Left forelimb (tissue), 1 donor: ENCODE measurements at places on chromosomes 4 and X.

DNA sequence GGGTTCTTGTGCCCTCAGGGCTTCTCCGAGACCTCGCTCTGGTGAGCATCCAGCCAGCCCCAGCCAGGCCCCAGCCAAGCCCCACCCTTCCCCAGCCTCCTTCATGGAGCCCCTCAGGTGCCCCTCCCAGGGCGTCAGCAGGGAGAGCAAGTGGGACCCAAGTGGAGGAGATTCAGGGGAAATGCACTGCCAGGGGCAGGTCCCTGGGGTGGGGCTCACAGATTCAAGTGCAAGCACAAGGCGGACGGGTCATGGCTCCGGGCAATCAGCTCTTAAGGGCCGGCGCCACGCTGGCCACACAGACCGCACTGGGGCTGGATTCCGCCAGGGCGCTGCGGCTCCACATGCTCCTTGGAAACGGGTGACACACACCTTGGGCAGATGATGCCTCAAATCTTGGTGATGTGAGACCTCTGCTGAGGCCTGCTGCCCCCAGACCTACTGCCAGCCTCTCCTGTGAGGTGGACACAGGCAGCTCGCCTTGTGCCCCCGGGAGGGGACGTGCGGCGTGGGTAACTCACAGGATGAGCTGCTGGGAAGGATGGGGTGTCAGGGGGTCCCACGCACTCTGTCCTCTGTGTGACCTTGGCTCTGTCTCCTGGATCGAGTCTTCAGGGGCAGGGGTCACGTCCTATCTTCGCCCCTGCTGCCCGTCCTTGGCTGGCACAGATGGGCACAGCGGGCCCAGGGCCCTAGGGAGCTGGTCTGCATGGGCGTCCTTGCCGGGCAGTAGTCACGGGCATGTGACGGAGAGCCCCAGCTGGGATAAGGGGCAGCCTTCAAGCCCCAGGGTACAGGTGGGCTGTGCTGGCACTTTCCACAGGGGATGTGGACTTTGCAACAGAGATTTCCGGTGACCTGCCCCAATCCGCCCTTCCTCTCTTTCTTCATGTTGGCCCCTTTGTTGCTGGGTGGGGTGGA, 17.1 kb downstream of the NAT8L start:
- peak; percentile 50 for DNase-seq

GRCh38 chr4:1028574-1029220, 17.3 kb downstream of the FGFRL1 start:
- DNase-seq: no peak

DNA sequence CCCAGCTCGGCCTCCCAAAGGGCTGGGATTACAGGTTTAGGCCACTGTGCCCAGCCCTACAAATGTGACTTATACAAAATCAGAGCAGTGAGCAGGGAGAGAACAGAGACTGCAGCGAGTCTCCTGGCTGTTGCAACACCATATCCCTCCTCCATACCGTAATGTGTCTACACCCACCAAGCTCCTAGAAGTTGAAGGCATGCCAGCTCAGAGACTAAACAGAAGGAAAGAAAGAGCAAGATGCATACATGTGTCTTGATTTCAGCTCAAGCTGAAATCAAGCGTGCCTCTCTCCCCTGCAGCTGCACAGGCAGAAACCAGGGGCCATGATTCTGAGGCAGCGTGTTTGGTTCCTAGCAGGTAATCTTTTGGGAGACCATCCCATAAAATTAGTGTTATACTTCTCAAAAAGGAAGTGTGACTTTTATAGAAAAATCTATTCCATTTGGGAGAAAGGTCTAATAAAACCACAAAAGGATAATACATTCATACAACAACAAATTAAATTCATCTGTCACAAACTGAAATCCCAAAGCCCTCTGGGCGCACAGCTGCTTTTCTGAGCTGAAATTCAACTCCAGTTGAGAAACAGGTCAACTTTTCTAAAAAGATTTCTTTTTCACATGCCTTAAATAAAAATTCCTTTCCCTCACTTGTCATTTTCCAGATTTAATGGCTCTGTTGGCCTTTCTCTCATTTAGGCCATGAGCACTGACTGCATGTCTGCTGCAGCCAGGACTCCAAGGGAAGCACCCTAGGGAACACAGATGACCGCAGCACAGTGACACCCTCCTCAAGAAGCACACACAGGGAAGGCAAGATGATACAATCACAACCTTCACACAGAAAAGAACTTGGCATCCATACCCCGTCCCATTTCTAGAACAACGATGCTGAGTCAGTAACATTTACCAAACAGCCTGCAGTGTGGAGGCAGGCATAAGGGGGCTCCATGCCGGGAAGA, 34.4 kb downstream of the AFAP1 start:
- DNase-seq: peak; percentile 73

- no peak for DNase-seq
Measured at GRCh38 chr4:42543762-42544161, 113.1 kb downstream of the ATP8A1 start.

DNA sequence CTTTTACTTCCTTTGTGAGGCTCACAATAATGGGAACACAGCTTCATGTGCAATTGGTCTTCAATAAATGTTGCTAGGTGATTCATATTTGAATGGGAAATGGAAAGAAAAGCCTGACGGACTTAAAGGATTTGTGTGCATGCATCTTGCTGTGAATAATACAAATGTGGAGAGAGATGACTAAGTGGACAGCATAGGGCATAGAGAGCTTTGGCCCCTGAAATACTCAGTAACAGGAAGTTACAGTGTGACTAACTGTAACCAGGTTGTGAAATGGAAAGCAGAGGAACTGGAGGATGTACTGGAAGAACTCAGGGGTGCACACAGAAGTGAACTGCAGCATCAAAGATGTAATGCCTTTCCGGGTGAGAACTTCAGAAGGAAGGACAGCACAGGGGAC, 206.7 kb downstream of the MGST2 start:
- DNase-seq: no peak

DNA sequence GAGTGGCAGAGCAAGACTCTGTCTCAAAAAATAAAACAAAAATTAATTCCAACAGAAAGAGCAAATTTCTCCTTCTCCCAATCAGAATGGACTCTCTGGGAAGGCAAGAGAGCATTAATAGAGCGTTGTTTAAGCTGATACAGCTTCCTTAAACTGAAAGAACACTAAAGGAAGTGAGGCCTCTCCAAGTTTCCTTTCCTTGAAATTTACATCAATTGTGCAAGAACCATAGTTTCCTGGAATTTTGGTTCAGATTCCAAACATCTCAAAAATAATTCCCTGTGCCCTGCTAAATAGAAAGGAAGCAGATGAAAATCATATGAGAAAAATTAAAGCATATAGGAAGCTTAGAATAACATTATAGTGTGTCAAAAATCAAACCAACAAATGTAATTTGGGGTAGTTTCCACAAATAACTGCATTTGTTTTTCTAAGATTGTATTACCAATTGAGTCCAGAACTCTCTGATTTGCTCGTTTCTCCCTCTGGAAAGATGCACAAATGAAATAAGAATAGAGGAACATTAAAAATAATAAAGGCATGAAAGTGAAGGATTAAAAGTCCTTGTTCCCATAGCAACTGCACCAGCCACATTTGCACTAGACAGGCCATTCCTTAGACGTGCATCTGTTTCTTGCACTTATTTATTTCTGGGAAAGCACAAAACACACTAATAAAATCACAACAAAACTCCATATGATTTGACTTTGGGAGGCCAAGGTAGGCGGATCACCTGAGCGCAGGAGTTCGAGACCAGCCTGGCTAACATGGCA, 3.7 kb upstream of the FAM241A start:
- DNase-seq: no peak

DNA sequence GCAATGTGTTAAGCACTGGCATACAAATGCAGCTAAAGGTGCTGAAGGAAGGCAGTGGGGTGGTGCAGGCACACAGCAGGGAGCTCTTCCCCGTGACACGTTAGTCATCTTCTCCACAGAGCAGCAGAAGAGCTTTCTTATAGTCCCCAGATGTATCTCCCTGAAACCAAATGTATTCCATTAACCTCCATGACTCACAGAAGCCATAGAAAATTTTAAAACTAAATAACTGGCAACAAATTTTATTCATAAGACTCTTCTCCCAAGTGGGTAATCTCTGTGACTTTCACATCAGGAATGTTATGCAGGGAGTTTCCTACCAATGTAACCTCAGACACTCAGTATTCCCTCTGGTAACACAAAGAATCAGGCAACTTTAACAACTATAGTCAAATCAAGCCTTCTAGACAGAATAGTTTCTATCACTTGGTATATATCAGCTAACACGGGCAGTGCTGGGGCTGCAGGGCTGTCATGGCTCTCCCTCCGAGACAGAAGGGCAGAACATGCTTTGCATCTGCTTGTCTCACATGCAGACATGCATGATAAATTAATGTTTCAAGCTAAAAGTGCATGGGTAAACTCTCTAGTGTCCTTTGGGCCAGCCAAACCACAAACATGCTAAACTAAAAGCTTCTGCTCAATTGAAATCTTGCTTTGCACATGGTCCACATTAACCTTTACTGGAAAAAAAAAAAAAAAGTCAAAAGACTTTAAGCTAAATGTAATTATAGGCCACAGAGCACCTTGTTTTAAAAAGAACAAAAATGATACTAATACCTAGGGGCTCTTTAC, 28.2 kb downstream of the ANXA5 start:
- no peak for DNase-seq

DNA sequence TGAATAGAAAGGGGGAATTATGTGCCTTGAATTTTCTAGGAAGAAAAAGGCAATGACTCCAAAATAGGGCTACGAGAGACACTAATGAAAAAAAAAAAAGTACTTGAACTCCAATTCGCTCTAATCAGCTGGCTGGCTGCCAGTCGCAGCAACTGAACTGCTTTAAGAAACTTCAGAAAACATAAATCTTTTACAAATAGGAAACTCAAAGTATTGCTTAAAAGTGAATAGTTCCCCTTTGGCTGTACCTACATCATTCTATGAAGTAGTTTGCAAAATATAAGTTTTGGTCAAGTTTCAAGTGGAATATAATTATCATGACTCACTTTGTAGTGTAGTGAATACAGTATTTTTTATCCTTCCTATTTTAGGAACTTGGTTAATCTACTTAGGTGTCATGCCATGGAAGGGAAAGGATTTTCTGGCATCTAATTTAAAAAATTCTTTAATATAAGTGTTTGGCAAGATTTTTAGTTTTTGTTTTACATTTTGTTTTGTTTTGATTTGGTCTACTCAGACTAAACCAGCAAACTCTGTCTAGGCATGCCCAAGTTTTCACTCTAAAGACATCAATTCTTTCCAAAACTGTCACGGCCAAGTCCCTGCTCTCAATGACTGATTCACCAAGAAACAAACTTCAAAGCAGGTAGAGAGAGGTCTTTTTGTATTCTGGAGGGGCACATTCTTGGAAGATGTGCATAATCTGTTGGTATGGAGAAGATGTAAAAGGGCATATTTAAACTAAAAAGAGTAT, 382.4 kb upstream of the GALNT7 start:
- DNase-seq: no peak

- DNase-seq: no peak
Measured at GRCh38 chr4:11632025-11632424, 203.3 kb upstream of the HS3ST1 start.

- no peak for DNase-seq
Measured at GRCh38 chr4:55410431-55410830, 14.7 kb downstream of the TMEM165 start.

DNA sequence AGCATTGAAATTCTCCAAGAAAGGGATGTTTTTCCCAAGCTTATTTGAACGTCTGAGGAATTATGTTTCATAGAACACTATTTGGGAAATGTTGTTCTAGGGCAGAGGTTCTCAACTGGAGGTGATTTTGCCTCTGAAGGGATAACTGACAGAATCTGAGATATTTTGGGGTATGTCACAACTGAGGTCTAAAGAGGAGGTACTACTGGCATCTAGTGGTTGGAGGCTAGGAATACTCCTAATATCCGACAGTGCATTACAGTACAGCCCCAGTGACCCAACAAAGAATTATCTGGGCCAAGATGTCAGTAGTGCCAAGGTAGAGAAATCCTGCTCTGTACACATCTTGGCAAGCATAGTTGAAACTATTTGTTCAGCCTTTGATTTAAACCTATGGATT, 6.4 kb downstream of the HSPA4L start:
- DNase-seq: no peak

DNA sequence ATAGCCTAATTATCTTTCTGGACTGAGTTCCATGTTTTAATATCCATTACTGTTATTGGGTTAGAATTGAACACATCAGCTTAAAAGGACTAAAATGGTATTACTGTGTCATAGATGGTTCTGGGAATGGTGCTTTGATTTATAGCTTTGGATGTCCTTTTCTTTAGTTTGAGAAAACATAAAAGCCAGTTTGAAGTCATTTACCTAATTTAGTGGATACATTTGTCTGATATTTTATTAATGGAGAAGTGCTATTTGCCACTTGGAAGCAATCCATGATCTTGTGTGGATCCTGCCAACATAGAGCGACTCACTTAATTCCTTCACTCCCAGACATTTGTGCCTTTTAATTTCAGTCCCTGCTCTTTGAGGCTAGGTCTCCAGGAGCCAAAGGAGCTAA, 212.4 kb upstream of the PACRGL start:
- DNase-seq: no peak

DNA sequence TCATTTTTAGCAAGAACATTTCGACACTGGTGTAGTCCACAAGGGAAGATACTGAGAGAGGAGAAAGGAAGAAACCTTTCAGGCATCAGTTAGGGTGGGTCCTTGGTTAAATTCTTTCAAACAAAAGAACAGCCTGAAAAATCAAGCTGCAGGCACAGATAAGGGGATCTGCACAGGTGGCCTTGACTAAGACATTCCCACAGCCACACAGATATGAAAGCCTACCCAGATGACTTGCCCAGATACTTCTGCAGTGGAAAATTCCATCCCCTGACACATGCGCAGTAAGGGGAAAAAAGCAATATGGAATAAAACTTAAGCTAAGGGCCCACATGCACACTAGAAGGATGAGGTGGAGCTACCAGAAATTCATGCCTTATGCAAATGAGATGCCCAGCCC, 8.9 kb upstream of the TMEM165 start:
- no peak for DNase-seq

DNA sequence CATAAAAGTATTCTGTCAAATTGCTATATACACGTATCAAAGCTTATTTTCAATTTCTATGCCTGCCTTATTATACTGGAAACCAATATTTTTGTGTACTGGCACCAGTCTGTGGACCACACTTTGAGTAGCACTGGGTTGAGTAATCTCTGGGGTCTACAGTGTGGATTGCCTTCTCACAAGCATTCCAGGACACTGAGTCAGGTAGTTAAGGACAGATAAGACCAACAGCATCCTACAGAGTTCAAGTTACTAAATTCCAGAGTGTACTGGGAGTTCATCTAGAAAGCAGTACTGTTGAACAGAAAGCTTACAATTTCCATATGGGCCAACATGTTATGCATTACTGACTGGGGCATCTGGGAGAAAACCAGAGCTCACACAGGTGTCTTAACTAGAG, 61.8 kb downstream of the VMA21 start:
- DNase-seq: no peak

DNA sequence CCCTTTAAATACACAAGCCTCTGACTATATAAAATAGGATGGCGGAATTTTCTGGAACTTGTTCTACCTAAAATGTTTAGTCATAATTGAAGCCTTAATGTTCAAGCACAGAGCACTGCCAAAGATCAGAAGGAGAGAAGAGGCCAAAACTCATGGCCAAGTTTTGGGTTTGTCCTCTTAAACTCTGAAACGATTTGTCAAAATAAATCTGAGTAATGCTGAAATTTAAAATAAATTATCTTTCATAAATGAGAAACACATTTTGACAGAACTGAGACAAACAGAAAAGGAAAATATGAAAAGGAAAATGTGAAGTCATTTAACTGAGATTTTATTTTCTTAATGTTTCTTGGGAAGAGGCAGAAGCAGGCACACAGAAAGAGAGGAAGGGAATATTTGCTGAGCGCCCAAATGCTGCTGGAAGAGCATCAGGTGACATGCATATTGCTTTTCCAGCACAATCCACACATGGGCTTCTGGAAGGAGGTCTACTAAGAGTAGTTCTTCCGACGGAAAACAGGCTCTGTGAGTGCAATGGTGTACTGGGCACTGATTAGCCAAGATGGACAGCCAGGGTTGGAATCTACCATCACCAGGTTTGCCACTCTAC, 47.4 kb upstream of the ZNF518B start:
- DNase-seq: no peak
